Stromal cell of bone marrow (primary cell): ENCODE measurements at places on chromosomes 1 and 21.
A peak's percentile ranks its signal among the peaks of the same experiment; 100 is the strongest.

- DNase-seq, result peak; percentile 38
These were observed 1.1 kb downstream of the AKT3 start for GRCh38 chr1:243848858-243849420.

DNA sequence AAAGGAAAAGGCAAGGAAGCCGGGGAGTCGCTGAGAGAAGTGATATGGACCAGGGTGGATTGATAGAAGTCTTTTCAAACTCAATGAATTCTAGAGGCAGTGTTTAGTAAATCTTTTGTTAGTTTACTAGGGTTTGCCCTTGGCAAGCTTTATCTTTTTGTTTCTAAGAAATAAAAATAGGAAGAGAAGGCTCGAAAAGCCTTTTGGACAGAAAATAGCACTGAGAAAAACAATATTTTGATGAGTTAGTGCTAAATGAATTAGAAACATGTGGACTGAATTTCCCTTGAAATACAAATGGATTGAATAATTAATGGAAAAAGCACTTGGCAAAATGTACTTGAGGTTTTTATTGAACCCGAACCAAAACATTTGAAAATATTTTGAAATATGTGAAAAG lies 121.8 kb upstream of the SPAG17 start:
- DNase-seq, result no peak

GRCh38 chr21:31254131-31254530 lies 89.9 kb downstream of the TIAM1 start:
- DNase-seq, result no peak

- no peak for DNase-seq
These were observed 2.2 kb downstream of the SLFNL1 start for GRCh38 chr1:41019353-41019745.

- no peak for DNase-seq
These were observed 6.1 kb upstream of the SARS1 start for GRCh38 chr1:109207467-109208103.

DNA sequence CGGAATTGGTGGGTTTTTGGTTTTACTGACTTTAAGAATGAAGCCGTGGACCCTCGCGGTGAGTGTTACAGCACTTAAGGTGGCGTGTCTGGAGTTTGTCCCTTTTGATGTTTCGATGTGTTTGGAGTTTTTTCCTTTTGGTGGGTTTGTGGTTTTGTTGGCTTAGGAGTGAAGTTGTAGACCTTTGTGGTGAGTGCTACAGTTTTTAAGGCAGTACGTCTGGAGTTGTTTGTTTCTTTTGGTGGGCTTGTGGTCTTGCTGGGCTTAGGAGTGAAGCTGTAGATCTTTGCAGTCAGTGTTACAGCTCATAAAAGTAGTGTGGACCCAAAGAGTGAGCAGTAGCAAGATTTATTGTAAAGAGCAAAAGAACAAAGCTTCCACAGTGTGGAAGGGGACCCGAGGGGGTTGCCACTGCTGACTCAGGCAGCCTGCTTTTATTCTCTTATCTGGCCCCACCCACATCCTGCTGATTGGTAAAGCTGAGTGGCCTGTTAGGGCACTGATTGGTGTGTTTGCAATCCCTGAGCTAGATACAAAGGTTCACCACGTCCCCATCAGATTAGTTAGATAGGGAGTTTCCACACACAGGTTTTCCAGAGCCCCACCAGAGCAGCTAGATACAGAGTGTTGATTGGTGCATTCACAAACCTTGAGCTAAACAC lies 20.9 kb downstream of the HENMT1 start:
- no peak for DNase-seq

GRCh38 chr1:53847980-53848379 lies 9.9 kb upstream of the NDC1 start:
- no peak for DNase-seq

- no peak for DNase-seq
These were observed 1.7 kb downstream of the TOR3A start for GRCh38 chr1:179083533-179083932.

DNA sequence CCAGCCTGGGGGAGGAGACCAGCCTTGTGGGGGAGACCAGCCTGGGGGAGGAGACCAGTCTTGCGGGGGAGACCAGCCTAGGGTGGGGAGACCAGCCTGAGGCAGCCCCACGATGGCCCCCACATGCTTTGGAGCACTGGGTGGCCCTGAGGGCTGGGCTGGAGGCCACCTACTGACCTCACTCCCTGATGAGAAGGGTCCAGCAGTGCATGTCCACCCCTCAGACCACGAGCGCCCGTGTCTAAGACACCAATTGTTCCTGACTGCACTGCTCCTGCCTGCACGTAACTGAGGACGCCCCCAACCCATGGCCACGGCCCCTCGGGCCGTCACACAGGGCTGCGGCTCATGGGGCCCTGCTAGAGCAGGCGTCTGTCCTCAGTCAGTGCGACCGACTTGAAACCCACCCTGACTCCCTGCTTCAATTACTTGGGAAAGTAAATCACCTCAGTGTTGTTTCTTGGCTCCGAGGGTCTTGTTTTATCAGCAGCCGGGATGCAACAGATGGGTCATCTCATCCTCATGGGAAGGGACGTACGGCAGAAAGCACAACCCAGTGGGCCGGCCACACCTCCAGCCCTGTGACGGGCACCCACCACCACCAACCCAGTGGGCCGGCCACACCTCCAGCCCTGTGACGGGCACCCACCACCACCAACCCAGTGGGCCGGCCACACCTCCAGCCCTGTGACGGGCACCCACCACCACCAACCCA lies at the start of gene SPATC1L:
TSS of gene SPATC1L (minus strand) at position 550 of the 715 bp plus-strand sequence. CDS start 1,643 bp downstream, outside the sequence.
- DNase-seq, result peak; percentile 18
